RWPE2 (cell line): ENCODE measurements at places on chromosomes 11 and 22.

DNA sequence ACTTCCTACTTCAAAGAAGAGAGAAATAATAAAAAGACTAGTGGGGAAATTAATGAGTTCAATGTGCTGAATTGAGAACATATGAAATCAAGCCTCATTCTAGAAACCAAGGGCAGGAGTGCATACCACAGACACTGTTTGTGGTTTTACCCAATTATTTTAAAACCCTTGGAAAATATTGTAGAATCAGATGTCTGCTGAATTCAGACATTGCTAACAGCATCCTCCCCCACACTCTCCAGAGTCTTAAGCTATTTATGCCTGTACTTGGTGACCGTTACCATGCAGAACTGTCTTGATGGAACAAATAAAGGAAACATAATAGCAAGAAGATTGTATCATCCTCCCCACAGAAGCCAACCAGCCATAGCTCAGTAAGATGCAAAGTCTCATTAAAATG is 850.1 kb downstream of the NTM start:
- no peak for DNase-seq

DNA sequence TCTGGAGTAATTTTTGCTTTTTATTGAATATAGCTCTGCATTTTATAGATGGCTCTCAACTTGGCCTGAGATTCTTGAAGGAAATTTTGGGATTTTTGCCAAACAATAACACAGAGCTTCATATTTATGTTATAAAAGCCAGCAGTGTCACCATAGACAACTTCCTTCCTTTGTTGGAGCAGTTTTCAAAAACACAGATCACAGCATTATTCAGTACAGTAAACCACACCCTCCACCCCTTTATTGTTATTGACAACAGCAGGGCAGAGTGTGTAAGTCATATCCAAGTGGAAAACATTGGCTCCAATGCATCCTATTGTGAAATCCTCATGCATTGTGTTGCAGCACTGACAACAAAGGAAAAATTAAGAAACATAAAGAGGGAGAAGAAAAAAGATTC is 62.6 kb upstream of the PRSS23 start:
- no peak for DNase-seq

DNA sequence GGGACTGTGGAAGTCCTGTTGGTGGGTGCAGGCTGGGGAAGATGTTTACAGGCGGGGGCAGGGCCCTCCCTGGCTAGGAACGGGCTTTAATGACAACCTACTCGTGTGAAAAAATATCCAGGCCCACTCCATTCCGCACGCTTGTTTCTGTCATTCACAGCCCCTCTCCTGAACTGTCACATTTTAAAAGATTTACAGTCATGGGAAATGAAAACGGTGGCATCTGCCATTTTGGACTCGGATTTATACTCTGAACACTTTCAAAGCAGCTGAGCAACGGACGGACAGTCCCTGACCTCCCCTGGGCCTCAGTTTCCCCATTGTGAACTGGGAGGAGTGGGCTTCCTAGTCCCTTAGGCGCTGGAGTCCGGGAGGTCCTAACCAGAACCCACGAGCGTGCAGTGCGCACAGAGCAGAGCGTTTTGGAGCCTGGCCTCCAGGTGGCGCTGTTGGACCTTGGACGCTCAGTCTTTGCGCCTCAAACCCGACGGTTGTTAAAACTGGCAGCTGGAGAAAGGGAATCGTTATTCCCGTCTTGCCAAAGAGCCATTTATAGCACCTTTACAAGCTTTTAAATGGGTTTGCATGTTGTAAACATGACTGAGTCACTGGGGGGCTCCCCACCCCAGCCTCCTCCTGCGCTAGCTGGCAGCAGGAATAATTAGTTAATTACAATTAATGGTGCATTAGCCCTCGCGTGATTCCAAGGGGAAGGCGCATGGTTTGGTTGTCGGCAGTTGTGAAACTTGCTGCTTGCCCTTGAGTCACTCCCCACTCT is 75.3 kb downstream of the FBLN1 start:
- DNase-seq = no peak

- no peak for DNase-seq
Measured at GRCh38 chr11:133531971-133532651, at the start of gene OPCML. Gene OPCML (minus strand): TSS chr11:133532501.

- peak; percentile 62 for DNase-seq
Measured at GRCh38 chr11:122981388-122982264, at the start of gene BSX. Gene BSX (minus strand): TSS chr11:122981834. CDS start chr11:122981671, 163 bp downstream.

DNA sequence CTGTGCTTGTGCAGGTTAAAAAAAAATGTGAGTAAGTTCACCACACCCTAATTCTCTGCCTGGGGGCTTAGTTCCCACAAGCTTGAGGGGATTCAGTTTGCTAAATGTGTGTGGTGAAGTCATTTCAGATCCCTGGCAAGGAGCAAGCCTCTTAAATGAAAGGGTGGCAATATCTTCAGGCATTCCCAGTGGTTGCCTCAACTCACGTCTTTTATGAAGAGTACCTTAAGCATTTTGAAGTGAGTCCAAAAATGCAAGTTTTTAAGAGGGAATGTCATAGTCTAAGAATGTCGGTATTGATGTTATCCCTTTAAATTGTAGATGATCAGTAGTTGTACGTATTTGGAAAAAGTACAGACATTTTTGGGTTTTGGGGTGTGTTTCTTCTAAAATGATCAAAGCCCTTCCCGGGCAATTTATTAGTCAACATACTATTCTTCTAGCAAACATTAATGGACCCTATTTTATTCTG is 4.9 kb downstream of the TCP11L1 start:
- peak; percentile 82 for DNase-seq

GRCh38 chr22:28977481-28977971 is 84.1 kb downstream of the C22orf31 start:
- DNase-seq = no peak

- no peak for DNase-seq
Measured at GRCh38 chr11:44270403-44271273, 39.3 kb downstream of the ALX4 start.

- no peak for DNase-seq
Measured at GRCh38 chr11:74232311-74232950, 61.3 kb downstream of the PPME1 start.

DNA sequence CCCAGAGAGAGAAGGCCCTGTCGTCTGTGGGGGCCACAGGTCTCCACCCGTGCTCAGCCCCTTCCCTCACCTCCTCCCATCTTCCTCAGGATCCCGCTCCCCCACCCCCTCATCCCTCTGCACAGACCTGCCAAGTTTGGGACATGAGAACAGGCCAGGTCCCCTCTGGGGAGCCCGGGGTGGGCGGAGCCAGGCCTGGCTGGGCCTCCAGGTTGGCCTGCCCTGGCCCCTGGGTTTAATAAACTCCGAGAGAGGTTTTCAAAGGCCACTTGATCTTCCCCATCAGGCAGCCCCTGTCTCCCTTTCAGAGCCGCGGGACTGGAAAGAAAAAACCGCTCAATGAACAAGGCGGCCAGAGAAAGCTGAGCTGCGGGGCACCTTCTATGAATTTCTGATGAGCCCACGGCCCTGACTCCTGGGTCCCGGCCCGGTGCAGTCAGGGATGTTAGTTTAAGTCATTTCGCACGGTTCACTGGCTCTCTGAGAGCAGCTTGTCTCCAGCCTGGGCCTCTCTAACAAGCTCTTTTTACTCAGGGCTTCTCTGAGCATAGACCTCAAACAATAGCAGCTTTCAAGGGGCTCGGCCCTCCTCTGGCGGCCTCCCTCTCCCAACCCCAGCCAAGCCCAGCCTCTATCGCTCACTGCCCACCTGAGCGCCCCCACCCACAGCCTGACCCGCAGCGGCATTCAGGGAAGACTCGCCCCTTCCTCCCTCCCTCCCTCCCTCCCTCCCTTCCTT is 64.8 kb downstream of the RPUSD4 start:
- no peak for DNase-seq

DNA sequence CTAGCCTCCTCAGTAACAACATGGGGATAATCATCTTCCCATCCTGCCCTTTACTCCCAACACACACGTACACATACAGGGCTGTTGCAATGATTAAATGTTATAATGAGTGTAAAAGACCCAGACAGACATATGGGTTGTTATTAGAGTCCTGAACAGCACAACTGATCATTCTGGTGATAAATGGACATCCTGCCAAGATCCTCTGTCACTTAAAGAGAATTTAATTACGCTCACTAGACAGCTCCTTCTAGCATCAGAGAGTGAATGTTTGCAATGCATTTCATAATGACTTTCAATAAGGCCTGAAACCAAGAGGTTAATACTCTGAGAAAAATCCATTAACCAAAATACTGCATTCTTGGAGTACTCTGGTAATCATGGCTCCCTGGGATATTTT is 115.8 kb downstream of the KCNC1 start:
- DNase-seq = no peak

DNA sequence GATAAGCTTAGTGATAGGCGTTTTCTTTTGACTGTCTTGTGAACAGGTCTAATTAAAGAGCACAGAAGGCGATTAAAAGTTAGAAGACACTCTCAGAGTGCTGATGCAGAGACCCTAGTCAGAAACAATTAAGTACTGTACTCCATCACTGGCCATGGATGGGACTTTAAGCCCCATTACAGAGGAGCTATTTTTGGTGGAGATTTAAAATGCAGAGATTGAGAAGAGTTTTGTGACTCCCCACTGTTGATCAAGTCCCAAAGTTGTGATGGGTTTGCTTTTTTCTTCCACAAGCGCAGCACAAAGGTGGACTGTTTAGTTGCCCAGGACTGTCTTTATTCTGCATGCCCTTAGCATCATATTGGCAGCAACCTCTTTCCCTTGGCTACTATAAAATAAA is 978 bp downstream of the LUZP2 start:
- DNase-seq = no peak

GRCh38 chr11:32312206-32312817 is 123.0 kb downstream of the WT1 start:
- DNase-seq = no peak

DNA sequence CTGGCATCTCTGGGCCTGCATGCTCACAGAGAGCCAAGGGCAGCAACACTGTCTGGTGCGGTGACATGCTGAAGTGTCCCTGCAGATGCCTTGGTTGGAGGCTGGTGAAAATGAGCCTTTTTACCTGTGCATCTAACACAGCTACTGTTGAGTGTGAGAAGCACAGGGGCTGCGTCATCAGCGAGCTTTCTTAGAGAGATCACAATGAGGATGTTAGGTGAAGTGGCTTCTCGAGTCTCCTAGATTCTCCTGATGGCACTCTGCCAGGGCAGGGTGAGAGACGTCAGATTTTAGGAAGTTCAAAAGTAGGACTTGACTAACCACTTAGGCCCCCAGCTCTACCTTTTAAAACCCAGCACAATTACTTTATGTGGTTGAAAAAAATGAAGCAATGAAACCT is 3.6 kb upstream of the SLC15A3 start:
- DNase-seq = no peak

GRCh38 chr22:44608597-44609399 is 93.2 kb upstream of the PRR5 start:
- DNase-seq = no peak

- peak; percentile 60 for DNase-seq
Measured at GRCh38 chr22:19871845-19872778, 17.4 kb upstream of the GNB1L start.

DNA sequence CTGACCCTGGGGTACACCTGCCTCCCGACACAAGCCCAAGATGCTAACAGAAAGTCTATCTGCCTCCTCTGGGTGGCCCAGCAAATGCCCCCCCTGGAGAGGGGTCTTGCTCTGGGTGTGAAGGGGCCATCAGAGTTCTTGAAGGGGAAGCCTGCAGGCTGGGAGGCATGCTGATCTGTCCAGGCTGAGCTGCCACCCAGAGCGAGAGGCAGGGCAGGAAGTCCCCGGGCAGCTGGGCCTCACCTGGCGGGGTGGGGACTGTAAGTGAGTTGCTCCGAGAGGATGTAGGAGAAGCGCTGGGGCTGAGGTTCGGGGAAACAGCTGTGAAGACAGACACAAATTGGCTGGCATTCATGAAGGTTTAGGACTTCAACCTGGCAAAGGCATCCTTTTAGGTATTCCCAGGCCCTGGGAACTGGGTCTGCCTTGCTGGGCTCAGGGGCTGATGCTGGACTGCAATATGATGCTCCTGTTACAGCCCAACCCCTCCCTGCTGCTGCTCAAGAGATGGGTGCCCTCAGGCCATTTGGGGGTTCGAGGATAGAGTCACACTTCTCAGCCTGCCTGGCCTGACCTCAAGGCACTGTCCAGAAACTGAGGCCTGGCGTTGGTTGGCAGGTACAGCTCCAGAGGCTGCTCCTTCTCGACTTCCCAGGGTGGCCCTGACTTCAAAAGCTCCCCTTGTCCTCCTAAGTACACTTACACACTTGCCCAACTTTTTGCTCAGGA is 60.2 kb upstream of the LYVE1 start:
- DNase-seq = no peak

DNA sequence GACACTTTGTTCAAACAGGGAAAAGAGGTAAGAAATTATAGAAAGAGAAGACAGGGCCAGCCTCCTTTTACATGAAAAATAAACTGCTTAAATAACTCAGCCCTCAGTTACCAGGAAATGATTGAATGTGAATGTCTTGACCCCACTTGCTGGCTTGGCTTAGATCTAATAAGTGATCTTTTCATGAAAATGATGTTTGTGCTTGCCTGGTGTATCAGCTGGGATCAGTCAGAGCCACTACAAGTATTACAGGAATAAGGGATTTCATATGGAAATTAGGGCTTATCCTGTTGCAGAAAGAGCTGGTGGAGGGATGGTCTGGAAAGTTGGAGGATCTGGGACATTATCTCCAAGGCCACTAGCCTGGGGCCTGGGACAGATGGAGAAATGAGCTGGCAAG is 51.8 kb downstream of the COMMD9 start:
- no peak for DNase-seq

- DNase-seq = no peak
Measured at GRCh38 chr11:72716290-72716689, 35.9 kb downstream of the ARAP1 start.

DNA sequence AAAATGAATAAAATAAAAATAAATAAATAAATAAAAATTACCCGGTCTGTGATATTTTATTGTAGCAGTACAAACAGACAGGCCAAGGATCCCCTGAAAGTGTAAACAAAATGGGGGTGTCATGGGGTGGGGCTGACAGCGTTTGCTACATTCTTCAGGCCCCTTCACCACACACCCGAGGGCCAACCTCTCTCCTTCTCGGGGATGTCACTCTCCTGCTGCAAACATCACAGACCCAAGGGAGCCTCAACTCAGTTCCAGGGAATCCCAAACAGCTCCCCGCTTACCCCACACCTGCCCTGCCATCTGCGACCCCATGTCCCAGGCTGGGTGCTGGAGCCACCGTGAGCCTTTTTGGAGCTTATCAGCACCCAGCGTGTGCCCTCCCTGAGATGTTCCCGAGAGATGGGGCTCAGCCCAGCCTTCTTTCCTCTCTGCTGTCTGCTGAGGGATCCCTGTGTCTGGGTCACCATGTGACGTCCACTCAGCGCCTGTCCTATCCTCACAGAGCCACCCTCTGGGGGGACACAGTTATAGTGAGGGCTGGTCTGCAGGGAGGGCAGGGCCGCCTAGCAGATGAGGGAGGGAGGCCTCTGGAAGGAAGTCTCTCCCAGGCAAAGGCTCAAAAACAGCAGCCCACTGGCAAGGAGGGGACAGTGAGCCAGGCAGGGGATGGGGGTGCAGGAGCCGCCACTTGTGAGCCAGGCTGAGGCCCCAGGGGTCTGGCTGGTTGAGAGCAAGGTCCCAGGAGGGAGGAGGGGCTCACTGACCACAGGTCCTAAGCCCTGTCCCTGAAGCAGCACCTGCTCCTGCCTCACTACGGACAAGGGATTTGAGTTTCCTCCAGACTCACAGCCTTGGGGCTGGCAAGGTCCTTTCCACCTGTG is 1041.6 kb downstream of the BRD1 start:
- DNase-seq = no peak

GRCh38 chr11:48002561-48002960 is 22.2 kb downstream of the PTPRJ start:
- no peak for DNase-seq

- no peak for DNase-seq
Measured at GRCh38 chr22:36355362-36355761, 32.4 kb downstream of the MYH9 start.
